GDM1 (cell line): ENCODE measurements at places on chromosomes 3 and 15.
A peak's percentile ranks its signal among the peaks of the same experiment; 100 is the strongest.

GRCh38 chr15:53511175-53511574 lies 248.3 kb downstream of the WDR72 start:
- no peak for DNase-seq

DNA sequence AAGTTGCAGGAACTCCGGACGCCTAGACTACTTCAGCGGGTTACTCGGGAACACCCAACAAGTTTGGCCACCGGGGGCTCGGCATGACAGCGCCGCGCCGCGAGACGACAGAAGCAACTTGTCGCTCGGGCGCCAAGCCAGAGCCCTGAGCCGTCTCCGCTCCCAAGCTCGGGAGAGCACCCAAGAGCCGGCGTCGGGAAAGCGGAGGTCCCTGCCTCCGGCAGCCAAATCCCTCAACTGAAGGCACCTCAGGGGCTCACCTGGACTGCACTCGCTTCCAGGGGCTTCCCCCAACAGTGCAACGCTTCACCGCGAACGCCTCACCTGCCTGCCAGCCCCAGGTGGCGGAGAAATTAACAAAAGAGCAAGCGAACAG lies 640 bp downstream of the MB21D2 start:
- no peak for DNase-seq

- peak; percentile 62 for DNase-seq
Measured at GRCh38 chr3:158790901-158791589, 10.8 kb upstream of the MFSD1 start.

DNA sequence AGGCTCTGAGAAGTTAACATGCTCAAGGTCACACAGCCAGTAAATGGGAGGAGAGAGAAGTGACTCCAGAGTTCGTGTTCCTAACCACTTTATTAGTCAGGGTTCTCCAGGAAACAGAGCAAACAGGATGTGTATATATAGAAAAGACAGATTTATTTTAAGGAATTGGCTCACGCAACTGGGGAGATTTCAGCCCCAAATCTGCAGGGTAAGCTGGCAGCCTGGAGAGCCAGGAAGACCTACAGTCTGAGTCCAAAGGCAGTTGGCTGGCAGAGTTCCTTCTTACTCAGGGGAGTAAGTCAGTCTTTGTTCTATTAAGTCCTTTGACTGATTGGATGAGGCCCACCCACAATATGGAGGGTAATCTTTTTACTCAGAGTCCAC lies 118.2 kb upstream of the PROK2 start:
- DNase-seq = no peak

GRCh38 chr3:23620638-23621015 lies 185.1 kb upstream of the UBE2E1 start:
- no peak for DNase-seq

DNA sequence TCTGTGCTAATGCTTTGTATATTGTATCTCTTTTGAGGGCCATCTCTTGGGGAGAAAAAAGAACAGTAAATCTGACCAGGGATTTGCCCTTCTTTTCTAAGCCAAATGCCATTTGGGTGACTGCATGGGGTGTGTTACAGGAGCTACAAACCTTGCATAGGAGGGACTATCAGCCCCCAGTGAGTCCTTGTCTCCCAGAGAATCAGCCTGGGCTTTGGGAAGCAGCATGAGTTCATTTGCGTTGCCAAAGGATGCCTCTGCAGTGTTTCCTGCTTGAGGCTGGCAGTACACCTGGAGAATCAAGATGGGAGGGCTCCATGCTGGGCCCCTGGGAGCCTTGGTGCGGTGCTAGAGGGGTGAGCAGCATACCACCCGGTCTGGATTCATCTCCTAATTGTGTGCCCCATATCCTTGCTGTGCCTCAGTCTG lies 49.6 kb upstream of the POLG start:
- no peak for DNase-seq
